Cortex of kidney (tissue), 1 donor: ENCODE measurements at places on chromosomes 5 and 9.

- DNase-seq = no peak
Observed at GRCh38 chr9:14198841-14199455, 115.0 kb downstream of the NFIB start.

- DNase-seq = no peak
Observed at GRCh38 chr5:56386046-56386445, 152.9 kb upstream of the ANKRD55 start.

DNA sequence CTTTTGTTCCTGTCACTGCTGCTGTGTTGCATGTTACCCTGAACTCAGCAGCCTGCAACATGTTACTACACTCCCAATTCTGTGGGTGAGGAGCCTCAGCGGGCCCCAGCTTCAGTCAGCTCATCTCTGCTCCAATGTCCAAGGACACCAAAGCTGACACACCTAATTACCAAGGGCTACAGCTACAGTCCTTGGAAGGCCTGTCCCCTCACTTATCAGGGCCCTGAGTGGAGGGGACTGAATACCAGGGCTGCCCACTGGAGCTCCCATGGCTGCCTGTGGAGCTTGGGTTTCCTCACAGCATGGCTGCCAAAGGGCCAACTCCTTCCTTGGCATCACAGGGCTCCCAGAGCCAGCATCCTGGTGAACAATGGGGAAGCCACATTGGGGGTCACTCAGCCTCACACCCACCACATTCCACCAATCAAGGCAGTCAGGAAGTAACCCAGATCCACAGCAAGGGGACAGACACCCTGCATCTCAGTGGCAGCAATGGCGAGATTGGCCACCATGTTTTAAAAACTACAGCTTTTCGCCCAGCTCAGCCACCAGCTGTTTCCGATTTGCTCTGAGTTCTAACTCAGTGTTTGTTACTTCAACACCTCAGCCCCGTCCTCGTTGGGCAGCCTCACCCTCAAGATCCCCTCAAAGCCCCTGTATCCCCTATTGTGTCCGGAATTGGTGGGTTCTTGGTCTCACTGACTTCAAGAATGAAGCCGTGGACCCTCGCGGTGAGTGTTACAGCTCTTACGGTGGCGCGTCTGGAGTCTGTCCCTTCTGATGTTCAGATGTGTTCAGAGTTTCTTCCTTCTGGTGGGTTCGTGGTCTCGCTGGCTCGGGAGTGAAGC lies 18.9 kb downstream of the SEMA4D start:
- no peak for DNase-seq

- no peak for DNase-seq
Observed at GRCh38 chr9:132651259-132651658, 18.5 kb downstream of the DDX31 start.

- DNase-seq = no peak
Observed at GRCh38 chr9:92270511-92270910, 23.0 kb downstream of the IARS1 start.

- DNase-seq = no peak
Observed at GRCh38 chr5:150213530-150213929, 23.7 kb downstream of the SLC6A7 start.

- DNase-seq = no peak
Observed at GRCh38 chr9:36051317-36051716, 14.6 kb downstream of the RECK start.

DNA sequence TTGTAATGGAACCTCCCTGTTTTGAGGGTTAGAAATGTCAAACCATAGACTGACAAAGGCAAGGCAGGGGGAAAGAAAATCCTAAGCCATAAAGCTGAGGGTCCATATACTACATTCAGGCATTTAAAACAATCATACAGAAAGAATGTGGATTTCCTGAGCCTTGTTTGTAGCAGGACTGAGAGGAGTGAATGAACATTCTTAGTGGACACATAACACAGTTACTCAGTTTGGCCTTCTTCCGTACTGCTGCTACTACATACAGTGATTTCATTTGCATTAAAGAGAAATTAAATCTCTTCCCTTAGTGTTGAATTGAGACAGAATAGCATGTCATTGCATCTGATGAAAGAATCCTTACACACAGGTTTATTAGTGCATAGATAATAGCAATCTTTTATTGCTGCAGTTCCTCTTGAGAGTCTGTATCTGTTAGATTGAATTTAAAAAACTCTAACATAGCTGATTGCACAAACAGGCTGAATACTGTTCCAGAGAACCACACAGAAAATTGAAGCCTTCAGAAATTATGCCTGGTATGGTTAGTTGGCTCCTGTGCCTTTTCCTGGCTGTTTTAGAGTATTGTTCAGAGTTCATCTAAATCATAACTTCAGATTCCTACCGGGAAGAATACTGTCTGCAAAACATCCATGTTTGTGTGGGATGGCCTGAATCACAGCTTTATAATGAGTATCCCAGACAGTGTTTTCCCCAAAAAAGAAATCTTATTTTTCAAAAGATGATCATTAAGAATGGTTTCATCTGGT lies 2.0 kb upstream of the MTX3 start:
- DNase-seq = no peak

DNA sequence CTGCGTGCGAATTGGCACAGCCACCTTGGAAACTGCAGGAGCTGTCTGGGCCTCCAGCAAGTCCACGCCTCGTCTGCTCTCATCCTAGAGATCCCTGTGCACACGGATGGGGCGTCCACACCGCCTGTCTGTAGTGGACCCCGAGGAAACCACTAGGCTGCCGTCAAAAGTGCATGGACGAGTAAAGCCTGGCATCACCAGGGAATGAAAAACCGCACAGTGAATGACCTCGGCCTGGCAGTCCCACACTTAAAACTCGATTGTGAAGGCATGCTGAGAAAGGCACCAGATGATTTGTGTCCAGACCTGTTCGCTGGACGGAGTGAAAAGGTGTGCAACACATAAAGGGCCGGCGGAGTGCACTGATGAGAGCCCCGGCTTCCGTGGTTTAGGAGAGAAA lies 50.8 kb downstream of the MRPL36 start:
- DNase-seq = no peak

DNA sequence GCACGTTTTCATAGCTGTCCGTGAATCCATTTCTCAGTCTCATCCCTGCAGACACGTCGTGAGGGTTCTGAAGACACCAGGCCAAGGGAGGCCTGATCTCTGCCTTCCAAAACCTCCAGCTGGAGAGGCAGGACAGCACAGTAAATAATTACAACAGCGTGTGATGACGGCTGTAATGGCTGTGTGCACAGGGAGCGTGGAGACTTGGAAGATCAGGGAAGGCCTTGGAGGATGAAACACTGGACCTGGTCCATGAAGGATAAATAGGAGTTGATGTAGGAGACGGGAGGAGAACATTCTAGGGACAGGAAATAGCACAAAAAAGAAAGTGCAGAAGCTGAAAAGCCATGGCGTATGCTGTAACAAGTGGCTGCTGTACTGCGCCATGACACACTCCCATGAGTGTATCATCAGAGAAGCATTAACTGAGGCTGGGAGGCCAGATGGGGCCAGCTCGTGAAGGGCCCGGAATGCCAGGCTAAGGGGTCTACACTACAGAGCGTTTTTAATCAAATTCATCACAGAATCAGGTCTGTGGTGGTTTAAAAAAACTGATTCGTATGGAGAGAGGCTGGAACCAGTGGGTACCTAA lies 97.2 kb downstream of the CRB2 start:
- no peak for DNase-seq

DNA sequence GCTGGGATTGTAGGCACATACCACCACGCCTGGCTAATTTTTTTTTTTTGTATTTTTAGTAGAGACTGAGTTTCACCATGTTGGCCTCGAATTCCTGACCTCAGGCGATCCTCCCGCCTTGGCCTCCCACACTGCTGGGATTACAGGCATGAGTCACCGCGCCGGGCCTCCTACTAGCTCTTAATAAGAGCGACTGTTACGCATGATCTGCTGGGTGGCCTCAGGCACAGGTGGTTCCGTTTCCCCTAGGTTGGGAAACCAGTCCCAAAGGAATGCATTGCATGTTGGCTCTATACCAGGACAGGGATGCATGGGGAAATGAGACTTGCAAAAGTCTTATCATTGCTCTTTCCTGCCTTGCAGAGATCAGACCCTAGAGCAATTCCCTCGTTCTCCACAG lies 184.7 kb upstream of the PPP1R26 start:
- DNase-seq = no peak

GRCh38 chr5:159058716-159059636 lies 40.7 kb downstream of the EBF1 start:
- DNase-seq = no peak

GRCh38 chr9:107635803-107636174 lies 146.2 kb upstream of the KLF4 start:
- DNase-seq = no peak

DNA sequence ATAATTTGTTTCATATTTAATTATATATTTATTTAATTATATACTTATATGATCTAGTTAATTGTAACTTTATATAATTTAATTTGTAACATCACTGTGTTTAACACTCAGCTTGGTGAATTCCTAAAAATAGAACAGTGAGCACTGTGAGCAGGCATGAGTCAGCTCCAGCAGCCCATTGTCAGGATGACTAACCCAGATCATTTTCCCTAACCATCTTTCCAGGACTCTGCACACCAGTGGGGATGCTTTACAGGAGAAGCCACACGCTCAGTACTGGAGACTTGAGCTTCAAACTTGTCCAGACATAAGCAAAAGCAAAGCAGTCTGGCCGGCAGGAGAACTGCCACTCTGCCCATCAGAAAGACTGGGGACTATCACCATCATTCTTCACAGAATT lies 446.2 kb upstream of the TRPC7 start:
- no peak for DNase-seq

- DNase-seq = no peak
Observed at GRCh38 chr9:5566054-5566618, 55.8 kb downstream of the PDCD1LG2 start.

DNA sequence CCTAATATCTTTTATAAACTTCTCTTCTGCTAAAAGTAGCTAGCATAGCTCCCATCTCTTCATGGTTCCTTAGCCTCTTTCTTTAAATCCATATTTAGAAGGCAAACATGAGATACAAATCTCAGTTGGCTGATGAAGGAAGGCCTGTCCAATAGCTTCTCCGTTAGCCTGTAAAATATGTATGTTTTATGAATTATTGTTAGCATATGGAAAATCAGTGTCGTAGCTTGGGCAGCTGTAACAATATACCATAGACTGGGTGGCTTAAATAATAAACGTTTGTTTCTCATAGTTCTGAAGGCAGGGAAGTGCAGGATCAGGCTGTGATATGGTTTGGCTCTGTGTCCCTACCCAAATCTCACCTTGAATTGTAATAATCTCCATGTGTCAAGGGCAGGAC lies 63.8 kb downstream of the PBX3 start:
- no peak for DNase-seq

GRCh38 chr5:171898386-171898785 lies 108.1 kb downstream of the FBXW11 start:
- no peak for DNase-seq

- no peak for DNase-seq
Observed at GRCh38 chr5:76804266-76804665, 14.6 kb upstream of the F2RL1 start.

DNA sequence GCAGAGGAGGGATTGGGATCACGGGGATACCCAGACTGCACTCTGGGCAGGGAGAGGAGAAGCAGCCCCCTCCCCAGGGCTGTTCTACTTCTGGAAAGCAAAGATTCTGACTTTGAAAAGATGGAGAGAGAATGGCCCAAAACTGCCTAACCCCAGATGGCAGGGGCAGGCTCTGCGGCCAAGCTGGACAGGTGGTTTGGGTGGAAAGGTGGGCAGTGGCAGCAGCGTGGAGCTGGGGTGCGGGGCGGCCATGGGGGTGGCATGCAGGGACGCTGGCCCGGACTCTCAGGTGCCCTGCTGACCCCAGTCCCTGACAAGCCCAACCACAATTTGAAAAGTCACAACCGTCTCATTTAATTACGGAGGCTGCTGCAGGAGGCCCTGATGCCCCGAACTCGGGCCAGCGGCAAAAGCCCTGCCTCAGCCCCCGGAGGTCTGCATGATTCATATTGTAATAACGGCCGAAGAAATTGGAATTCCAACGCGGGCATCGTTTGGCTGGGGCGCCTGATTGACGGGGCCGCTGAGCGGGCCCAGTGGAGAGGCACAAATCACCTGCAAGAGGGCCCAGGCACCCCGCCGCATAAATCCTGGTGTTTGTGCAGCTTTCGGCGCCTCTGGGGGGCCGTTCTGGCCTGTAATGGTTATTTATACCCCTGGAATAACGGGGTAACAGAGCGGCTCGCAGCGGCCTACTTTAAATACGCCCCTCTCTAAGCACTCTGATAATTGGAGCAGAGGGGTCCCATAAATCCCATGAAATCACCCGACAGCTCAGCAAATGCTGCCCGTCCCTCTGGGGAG lies 41.8 kb upstream of the FCN2 start:
- no peak for DNase-seq

DNA sequence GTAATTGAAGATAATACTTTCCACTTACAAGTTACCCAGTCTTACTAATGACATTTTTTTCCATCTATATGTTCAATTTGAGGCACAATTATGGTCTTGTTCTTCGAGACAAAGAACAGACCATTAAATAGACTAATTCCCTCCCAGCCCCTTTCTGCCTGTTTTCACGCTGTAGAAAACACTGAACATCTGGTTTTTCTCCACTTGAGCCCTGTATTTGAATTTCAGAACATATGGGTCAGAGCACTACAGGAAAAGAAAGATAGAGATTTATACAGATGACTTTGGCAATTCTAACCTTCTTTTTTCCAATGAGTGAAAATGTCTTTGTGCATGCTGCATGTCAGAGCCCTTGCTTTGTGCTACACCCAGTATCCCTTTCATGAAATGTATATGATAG lies 506.9 kb downstream of the LRRC70 start:
- no peak for DNase-seq

DNA sequence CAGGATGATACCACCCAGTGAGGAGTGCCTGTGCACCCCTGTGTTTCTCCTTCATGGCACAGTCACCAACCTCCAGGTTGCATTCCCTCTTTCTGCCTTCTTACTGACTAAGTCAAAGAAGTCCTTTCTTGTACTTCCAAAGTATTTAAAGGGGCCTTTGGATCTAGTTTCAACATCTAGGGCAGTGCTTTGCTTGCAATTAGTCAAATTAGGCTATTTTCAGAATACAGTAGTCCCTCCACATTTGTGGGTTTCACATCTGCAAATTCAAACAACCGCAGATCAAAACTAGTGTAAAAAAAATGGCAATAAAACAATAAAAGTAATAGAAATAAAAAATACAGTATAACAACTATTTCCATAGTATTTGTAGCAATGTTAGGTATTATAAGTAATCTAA lies 333.9 kb upstream of the SEMA6A start:
- no peak for DNase-seq

DNA sequence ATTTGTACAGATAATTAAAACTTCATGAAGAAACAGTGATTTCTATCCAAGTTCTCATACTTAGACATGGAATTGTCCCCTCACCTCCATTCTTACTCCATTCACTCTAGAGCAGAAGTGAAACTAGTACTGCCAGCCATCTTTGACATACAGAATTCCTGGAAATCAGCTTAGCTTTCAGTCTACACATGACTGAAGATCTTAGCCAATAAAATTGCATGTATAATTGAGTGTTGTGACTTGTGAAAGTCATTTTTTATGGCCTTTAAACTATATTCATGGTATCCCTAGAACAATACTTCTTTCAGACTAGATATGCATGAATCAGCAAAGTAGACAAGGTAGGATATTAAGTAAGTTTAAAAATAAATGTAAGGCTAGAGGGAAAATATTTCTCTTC lies 705.2 kb upstream of the ZNF608 start:
- DNase-seq = no peak

- DNase-seq = no peak
Observed at GRCh38 chr5:165837286-165837685, 2331.9 kb downstream of the MAT2B start.
